ENCODE measurements at places on chromosomes 2 and 18. TPM values are rescaled to one million over a fixed set of nuclear protein-coding genes. Genes with fewer than 3 reads are reported as not detected.

CXCR4 gene
- polyA plus RNA-seq, result 5.4 TPM

- no peak for DNase-seq
Observed at GRCh38 chr2:221429741-221430491, 142.2 kb downstream of the EPHA4 start.

DNA sequence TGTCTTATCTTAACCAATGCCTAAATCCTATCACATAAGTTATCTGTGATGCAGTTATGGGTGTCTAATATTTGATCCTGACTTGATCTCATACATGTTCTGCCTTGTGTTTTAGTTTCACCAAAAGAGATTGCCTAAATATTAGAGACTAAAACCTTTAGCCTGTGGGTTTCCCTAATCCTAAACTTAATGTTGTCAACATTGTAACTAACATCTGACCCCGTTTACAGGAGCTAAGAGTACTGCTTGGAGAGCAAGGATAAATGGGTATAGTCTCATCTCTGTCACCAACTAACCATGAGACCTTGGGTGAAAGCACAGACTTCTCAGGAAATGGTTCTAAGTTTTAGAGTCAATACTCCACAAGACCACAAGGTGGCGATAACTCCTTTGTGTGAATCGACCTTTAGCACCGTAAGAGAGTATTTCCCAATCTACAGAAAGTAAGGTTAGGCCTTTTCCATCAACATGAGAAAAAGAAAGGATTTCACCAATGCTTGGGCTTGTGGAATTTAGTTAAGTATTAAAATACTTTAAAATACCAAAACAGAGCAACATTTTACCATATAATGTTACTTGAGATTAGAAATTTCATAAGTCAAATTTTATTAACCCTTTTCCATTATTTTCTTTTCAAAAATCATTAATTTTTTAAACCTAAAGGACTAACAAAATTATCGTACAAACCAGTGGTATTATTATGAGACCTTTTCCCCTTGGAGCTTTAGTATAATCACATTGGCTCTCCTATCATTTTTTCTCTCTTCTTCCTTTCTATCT is 60.5 kb downstream of the G6PC2 start:
- peak; percentile 86 for DNase-seq

DNA sequence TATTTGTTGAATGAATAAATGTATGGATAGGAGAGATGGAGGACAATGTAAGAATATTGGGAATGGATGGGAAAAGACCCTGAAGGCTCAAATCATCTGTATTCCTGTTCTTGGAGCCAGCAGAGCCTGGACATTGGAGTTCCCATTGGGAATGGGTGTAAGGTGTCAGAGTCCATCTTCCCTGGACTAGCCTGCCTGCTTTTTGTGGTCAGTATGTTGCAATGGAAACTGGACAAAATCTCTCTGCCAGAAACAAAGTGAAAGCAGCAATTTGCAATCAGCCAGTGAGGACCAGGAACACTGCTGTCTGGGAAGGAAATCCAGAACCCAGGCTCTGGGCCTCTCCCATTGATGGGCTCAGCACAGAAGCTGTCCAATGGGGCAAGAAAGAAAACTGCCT is 83.5 kb upstream of the SKOR2 start:
- DNase-seq, result no peak

GRCh38 chr2:236623816-236624215 is 54.2 kb downstream of the ACKR3 start:
- DNase-seq, result no peak

GRCh38 chr2:134272806-134273205 is 18.9 kb downstream of the MGAT5 start:
- no peak for DNase-seq

DNA sequence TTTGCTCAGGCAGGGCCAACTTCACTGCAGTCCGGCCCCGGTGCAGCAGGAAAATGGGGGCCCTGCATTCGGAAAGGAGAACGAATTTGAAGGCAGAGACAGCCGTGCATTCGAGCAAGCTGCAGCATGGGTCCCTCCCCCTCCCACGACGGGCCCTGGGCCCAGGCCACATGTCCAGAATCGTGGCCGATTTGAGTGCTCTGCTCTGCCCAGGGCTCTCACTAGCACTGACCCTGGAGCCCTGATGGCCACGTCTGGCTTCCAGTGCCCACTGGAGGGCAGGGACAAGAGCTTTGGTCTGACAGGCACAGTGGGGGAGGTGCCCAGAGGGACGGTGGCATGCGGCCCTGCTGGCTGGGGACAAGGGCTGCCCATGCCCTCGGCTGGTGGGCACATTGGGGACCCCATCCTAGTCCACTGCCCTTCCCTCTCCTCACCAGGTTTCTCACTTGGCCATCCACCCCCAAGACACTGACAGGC is 14.4 kb upstream of the KLHL30 start:
- no peak for DNase-seq

CMPK2 gene
- 5.5 TPM for polyA plus RNA-seq

DNA sequence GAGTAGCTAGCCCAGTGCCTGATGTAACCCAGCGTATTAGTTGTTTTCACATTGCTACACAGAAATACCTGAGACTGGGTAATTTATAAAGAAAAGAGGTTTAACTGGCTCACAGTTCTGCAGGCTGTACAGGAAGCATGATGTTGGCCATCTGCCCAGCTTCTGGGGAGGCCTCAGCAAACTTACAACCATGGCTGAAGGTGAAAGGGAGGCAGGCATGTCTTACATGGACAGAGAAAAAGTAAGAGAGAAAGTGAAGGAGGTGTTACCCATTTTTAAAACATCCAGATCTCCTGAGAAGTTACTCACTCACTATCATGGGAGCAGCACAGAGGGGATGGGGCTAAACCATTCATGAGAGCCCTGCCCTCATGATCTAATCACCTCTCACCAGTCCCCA is 6.1 kb upstream of the CYRIA start:
- DNase-seq, result no peak

GRCh38 chr2:191691898-191692297 is 14.0 kb downstream of the NABP1 start:
- DNase-seq, result no peak

AKAIN1 gene
- 0.22 TPM for polyA plus RNA-seq

TMEM214 gene
- 84.3 TPM for polyA plus RNA-seq

GRCh38 chr2:88602022-88602421 is 25.2 kb downstream of the EIF2AK3 start:
- no peak for DNase-seq

ARHGAP15 gene
- polyA plus RNA-seq, result 0.67 TPM

RGPD3 gene
- under 0.01 TPM for polyA plus RNA-seq

- no peak for DNase-seq
Observed at GRCh38 chr18:61764381-61764780, 128.4 kb downstream of the RNF152 start.

GKN1 gene
- 1.9 TPM for polyA plus RNA-seq

- no peak for DNase-seq
Observed at GRCh38 chr2:205895981-205896655, 189.9 kb downstream of the INO80D start.

DNA sequence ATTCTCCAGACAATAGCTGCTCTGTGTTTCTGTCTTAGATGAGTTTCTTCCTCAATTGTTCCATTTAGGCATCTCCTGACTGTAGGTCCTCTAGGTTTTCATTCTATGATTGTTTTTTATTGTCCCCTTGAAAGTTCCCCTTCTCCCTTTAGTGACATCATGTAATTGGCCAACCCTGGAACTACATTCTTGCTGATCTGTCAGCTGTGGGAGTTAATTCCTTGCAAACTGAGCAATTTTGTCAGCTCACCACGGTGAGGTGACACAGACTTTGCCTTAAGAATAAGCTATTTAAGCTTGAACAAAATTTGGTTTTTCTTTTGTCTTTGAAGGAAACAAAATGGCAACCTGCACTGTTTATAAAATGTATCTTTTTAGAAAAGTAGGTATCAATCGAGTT is 95.9 kb downstream of the TXNL1 start:
- DNase-seq, result no peak

KLF7 gene
- 1.1 TPM for polyA plus RNA-seq

ASB18 gene
- 0.09 TPM for polyA plus RNA-seq

- no peak for DNase-seq
Observed at GRCh38 chr2:110904116-110904778, 171.9 kb downstream of the ACOXL start.

DNA sequence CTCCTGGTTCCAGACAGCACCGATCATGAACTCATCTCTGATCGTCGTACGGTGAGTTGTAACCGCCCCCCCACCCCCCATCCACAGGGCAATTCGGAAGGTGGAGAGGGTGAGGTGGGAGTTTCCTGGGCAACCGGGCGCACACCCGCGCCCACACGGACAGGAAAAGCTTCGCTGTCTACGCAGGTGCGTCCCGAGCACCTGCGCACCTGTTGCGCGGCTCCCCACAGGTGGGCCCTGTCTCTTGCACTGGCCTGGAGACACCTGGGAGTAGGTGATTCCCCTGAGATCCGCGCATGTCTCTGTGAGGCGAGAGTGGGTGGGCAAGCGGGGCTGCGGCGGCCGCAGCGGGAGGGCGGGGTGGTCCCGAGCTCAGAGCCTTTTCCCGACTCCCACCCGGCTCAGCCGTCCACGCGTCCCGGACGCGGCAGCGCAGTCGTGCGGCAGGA is 459 bp upstream of the ATP6V1C2 start:
- DNase-seq, result peak; percentile 49

- DNase-seq, result no peak
Observed at GRCh38 chr2:211875488-211875887, 663.1 kb downstream of the ERBB4 start.

DNA sequence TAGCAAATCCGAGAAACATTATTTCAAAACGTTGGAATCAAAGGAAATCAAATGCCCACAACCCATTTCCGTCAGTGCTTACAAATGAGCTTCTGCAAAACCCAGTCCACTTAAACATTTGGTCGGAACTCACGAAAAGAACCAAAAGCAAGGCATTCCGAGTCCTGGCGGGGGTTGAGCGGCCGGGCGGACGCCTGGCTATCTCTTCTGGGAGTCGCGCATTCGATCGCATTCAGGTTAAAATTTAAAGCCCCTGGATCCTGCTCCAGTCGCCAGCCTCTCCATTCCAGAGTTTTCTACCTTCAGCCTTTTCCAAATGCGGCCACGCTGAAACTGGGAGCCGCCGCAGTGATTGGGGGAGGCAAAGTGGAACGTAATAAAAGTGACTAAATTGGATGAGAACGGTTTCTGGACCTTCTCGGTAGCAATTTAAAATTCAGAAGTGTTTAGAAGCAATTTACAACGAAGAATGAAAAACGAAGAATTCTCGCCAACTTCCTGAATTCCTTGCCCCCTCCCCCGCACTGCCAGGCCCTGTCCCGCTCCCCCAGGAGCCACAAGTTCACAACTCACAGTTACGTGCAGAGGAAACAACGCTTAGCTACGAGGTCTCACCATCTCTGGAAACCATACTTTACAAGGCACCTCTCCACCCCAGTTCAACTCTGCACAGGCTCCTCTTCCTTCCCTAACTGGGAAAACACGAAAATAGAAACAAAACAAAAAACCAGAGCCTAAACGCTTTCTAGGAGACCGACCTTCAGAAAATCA is 1.7 kb upstream of the GATA6 start:
- DNase-seq, result peak; percentile 67

KANSL3 gene
- polyA plus RNA-seq, result 13.5 TPM

DNA sequence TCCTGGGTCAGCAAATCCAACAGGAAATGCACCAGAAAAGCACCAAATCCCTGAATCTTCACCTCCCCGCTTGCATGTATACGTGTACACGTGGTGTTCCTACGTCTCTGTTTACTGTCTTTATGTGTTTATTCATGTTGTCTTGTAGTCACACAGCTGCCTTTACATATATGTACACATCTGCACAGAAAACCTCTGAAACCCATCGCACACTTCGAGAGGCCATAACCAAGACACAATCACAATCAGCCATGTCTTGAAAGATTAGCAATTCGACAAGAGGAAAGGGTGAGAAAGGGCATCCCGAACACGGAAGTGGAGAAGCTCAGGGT is 98.1 kb downstream of the PLB1 start:
- DNase-seq, result no peak

DNA sequence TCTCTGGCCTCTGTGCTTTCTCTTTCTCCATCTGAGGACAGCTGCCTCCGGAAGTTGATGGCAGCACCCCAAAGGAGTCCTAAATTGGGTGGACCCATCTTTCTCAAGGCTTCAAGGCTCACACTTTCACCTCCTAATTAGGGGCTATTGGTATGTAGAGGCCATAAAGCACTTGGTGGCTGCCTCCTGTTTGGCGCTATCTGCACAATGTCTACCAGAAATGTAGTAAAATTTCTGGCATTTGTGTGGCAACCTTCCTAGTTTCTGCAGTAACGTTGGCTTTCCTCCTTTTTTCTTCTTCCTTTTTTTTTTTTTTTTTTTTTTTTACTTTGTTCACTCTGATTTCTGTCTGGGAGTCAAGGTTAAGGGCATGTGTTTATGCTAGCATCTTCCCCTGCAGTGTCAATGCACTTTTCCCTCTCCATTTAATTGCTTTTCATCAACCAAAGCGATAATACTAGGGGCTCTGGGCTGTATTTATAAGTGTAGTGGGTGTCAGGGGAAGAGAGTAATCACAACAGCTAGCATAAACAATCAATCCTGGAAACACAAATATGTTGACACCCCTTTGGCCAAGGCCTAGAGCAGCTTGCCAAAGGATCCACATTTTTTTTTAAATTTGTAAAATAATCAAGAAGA is 86.0 kb downstream of the TACR1 start:
- no peak for DNase-seq

TOGARAM2 gene
- 0.66 TPM for polyA plus RNA-seq

DNA sequence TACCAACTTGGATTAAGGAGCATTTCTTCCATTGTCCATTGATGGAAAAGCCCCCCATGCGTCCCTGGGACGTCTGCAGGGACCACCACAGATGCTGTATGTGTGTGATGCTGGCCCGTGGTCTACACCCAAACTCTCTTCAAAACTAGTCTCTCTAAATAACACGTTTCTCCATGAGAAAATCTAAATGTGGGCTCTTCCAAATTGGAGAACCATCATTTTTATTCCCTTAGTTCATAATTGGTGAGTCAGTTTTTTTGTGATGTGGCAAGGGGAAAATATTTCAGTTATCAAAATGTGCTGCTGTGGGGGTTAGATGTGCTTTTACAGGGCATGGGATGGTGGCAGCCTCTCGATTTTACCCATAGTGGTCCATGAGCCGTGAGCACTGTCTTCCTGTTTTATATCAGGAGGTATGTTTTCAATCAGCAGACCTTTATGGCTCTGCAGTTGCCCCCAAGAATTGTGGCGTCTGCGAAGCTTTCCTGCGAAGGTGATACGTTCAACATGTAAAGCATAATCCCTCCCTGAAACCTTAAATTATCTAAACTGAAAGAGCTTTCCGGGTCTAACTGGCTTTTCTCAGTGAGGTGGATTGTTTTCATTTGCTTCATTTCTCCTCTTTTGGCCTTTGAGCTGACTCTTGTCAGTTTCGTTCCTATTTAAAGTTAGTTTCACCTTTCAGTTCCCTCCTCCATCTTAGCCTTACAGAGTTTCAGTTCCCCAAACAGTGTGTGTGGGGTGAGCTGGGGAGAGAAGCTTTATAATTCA is 78.4 kb downstream of the SETBP1 start:
- DNase-seq, result peak; percentile 46

DNA sequence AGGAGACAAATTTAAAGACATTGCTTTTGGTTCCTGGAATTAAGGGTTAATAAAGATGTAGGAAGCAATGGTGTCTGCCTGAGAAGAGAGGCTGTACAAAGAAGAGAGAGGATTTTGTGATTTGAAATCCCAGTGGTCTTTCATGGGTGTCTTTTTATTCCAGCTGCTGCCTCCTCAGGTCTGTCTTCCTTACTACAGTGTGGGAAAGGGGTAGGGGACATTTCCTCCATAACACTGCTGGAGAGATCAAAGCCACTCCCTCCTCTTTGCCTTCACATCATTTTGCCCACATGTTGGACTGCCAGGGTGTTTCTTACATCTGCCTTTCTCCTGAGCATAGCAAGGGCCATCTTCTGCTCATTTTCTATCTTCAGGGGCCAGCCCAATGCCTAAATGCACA is 348.5 kb downstream of the EN1 start:
- no peak for DNase-seq

PSTPIP2 gene
- 3.8 TPM for polyA plus RNA-seq

- no peak for DNase-seq
Observed at GRCh38 chr2:130347220-130347925, 4.7 kb downstream of the IMP4 start.

PJVK gene
- polyA plus RNA-seq, result 1.0 TPM
